NCI-H1105 treated with DMSO at 0.1 percent for 48 hours (cell line): ENCODE measurements at places on chromosomes 1 and 21.
A peak's percentile ranks its signal among the peaks of the same experiment; 100 is the strongest.

GRCh38 chr21:44920694-44921604, at the start of gene ITGB2:
ITGB2 (minus strand) TSS chr21:44920899; CDS start chr21:44910782, 10,117 bp downstream.
- DNase-seq = no peak

- no peak for DNase-seq
Measured at GRCh38 chr1:153141377-153141776, 9.3 kb downstream of the SPRR2G start.

GRCh38 chr1:25699500-25700143, 83.0 kb downstream of the MAN1C1 start:
- no peak for DNase-seq

DNA sequence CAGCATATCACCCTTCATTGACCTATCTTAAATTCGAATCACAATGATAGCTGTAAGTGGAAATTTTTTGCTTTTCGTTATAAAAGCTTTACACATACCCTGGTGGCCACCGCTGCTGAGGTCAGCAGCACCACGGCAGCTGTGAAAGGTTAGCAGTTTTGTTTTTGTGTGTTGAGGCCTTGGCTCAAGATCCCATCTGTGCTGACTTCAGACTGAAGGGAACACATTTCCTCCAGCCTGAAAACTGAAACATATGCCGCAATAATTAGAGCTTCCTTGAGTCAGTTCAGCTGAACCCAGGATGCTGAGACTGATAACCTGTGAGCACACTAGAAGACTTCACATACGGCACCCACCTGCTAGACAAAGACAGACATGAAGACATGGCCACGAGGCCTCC, 103.0 kb downstream of the SMYD3 start:
- no peak for DNase-seq

DNA sequence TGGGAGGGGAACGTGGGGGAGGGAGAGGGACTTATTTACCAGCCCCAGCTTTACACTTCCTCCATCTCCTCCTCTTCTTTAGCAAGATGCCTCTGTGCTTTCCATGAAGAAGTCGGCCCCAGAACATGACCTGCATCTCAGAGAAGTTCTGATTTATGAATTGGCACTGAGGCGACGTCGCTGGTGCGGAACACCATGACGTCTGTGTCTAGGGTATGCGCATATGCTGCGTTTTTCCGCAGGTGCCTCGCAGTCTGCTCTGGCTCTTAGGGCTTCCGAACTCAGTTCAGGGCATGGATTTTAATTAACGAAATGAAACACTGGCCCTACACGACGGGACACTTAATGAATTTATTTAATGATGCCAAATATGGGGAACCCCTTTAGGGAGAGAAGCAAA, 510.3 kb downstream of the SMYD3 start:
- no peak for DNase-seq

GRCh38 chr1:32399843-32400242, 5.6 kb upstream of the BSDC1 start:
- DNase-seq = no peak

DNA sequence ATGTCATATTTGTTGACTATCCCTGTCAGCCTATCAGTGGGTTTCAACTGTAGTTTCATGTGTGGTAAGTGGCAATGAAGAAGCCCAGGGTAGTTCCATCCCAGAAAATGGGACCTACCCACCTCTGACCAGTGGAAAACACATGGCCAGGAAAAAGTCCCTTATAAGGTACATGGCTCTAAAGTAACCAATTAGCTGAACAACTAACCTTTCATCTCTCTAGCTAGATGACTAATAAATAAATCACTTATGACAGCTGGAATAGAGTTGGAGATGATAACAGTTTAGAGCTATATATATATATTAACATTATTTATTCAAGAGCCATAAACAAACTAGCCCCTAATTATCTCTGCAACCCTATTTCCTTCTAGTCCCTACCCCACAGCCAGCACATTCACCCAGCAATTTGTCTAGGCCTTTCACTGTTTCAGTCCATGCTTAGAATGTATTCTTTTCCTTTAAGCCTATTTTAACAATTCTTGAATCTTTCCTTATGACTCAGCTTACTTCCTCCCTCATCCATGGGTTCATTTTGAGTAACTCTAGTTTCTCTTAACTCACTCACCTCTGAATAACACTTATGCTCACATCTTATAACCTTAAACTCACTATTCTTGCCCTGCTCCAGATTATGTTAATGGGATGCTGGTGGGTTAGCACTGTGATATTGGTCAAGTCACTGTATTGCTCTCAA, 83.7 kb downstream of the TNFSF18 start:
- DNase-seq = no peak

- no peak for DNase-seq
Measured at GRCh38 chr1:184945678-184946412, 28.5 kb downstream of the NIBAN1 start.

DNA sequence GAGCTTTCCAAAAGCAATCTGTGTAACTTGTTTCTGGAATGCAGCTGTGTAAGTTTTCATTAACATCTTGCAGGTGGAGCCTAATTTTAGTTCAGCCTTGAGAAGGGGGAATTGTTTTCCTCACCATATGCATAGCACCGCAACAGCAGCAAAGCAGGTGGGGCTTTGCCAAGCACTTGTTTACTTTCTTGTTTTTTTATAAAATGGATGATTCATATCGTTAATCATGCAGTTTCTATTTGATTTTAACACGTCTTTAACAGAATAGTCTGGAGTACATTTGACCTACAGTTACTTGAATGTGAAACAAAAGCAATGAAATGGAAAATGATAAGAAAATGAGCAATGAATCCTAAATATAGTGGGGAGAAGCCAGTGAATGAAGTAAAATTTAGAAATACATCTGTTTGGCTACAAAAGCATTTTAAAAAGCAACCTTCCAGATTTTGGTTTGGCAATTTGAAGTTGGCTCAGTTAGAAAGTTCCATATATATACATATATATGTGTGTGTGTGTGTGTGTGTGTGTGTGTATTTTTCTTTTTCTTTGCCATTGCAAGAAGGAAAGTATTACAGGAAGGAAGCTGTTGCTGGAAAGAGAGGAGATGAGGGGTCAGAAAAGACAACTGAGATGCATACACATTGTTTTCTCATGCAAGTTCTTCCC, 119.0 kb upstream of the ADGRL2 start:
- peak; percentile 68 for DNase-seq

DNA sequence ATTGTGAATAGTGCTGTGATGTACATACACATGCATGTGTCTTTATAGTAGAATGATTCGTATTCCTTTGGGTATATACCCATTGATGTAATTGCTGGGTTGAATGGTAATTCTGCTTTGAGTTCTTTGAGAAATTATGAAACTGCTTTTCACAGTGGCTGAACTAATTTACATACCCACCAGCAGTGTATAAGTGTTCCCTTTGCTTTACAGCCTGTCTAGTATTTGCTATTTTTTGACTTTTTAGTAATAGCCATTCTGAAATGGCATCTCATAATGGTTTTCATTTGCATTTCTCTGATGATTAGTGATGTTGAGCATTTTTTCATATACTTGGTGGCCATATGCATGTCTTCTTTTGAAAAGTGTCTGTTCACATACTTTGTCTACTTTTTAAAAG, 54.5 kb upstream of the FAM78B start:
- DNase-seq = no peak

- DNase-seq = no peak
Measured at GRCh38 chr21:44461005-44461404, 5.7 kb downstream of the LRRC3 start.

- DNase-seq = no peak
Measured at GRCh38 chr1:32372149-32372756, 9.9 kb downstream of the TSSK3 start.

DNA sequence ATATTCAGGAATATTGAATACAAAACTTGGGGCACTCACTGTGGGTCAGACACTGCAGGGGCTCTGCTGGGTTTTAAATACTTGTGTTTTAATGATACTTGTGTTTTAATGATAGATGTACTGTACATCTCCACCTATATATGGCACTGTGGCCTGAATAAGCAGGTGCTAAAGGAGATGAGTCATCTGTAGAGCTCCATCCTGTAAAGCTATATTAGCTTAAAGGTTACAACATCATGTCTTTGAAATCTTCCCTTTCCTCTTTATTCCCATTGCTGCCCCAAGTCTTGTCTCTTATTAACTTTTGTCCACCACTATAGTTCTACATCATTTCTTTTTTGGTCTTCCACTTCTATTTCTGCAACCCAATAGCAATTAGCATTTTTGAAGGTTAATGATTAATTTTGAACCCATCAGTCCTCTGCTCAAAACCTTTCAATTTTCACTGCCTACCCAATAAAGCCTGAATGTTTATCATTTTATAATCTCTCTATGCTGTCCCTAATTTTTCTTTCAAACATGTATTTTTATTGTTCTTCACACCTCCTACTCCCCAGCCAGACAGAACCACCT, 113.3 kb upstream of the PTGFR start:
- DNase-seq = no peak

DNA sequence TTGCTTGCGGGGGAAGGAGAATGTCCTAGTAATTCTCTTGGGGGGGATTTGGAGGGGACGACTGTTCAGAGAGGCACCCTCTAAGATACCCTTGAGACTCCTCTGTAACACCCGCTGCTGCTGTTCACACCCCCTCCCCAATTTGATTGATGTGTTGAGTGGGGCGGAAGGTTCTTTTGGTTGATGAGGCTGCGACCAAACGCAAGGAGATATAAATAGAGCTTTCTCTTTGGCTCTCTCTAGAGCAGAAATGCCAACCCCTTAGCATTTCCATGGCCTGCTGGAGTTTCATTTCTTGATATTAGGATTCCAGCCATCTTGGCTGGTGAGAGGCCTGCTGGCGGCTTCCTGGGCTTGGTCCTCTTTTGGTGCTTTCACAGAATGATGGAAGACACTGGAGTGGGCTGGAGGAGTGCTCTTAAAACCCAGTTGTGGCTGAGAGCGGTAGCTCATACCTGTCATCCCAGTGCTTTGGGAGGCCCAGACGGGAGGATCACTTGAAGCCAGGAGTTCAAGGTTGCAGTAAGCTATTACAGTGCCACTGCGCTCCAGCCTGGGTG, 2.0 kb downstream of the PIK3CD start:
- no peak for DNase-seq

GRCh38 chr1:234553240-234554188, 56.5 kb downstream of the IRF2BP2 start:
- no peak for DNase-seq

- DNase-seq = no peak
Measured at GRCh38 chr21:43702785-43703034, 16.2 kb upstream of the PDXK start.

DNA sequence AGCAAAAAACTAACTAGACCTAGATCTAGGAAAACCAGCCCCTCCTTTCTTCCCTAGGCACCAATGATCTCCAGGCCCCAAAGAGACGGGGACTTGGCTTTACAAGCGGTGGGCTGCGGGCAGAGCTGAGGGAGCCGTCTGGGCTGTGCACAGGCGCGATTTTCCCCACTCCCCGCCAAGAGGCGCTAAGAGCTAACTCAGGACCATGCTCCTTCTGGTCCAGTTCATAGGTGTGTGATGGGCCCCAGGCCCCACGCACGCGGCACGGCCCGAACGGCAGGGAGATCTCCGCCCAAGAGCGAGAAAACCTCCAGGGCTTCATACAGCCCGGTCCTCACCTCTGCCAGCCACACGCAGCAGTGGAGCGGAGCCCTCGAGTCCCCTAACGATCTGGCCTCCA, 7.5 kb upstream of the GPR153 start:
- no peak for DNase-seq

GRCh38 chr1:42747125-42747524, 7.1 kb upstream of the CLDN19 start:
- peak; percentile 31 for DNase-seq

GRCh38 chr21:17442165-17442564, 70.7 kb upstream of the CXADR start:
- DNase-seq = no peak

DNA sequence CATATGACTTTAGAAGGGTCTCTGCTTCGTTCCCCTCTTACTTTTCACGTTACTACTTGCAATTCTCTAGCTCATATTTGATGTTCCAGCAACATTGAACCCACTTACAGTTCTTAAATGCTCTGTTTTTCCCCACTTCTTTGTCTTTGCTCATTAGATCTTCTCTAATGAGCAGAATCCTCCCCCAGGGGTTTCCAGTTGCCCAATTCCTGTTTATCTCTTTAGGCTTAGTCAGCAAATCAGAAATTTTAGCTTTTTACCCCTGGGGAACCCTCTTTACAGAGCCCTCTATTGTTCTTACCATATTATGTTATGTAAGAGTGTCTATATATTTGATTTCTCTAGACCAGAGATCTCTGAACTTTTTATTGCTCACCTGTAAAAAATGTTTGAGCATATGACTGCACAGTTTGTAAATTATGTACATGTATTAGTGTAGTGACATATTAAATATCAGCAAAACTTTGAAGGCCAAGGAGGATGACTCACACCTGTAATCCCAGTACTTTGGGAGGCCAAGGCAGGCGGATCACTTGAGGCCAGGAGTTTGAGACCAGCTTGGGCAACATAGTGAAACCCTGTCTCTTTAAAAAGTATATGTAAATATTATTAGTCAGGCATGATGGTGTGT, 71.4 kb downstream of the FNBP1L start:
- DNase-seq = no peak

GRCh38 chr1:6384135-6384534, 9.4 kb downstream of the ACOT7 start:
- no peak for DNase-seq

DNA sequence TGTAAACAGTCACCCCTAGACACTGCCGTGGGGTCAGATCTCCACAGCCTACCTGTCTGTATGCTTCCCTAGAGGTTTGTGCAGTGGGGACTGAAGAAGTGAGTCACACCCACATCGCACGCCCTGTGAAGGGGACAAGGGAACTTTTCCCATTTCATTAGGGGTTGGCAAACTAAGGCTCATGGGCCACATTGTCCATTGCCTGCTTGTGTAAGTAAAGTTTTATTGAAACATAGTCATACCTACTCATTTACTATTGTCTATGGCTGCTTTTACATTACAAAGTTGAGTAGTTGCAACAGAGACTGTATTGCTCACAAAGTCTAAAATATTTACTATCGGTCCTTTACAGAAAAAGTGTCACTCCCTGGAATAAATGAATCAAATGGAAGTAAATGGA, 2.5 kb upstream of the FGGY start:
- no peak for DNase-seq

- DNase-seq = no peak
Measured at GRCh38 chr1:99776120-99776519, 9.7 kb upstream of the FRRS1 start.
